ENCODE measurements at places on chromosomes 6 and 20.

- no peak for DNase-seq
These were observed 77.0 kb downstream of the ATXN1 start for GRCh38 chr6:16684195-16684689.

- DNase-seq: no peak
These were observed 927.4 kb downstream of the KIF16B start for GRCh38 chr20:15645816-15646215.

- no peak for DNase-seq
These were observed 59.4 kb upstream of the SCP2D1 start for GRCh38 chr20:18754030-18754652.

DNA sequence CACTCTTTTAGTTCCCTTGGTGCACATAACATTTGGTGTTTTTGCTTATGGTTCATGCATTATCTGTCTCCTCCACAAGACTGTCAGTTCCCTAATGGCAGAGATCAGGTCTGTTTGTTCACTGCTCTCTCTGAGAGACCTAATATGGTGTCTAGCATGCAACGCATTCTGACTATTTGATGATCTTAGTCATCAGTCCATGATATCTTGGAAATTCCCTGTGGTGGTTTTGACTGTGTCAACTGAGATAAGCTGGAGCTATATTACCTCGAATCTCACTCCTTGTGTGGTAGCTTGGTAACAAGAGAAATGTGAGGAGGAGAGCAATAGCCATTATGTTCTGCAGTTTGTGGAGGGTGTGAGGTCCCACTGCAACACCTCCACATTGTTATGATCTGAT, 229.8 kb downstream of the FRK start:
- DNase-seq: no peak

- DNase-seq: no peak
These were observed 57.1 kb downstream of the KIZ start for GRCh38 chr20:21182832-21183563.

- peak; percentile 26 for DNase-seq
These were observed at the start of gene SIRPA for GRCh38 chr20:1894951-1895673. Gene SIRPA (plus strand): TSS chr20:1895407. CDS start chr20:1895448, 41 bp downstream.

- DNase-seq: no peak
These were observed 69.5 kb downstream of the AHI1 start for GRCh38 chr6:135428078-135428477.

DNA sequence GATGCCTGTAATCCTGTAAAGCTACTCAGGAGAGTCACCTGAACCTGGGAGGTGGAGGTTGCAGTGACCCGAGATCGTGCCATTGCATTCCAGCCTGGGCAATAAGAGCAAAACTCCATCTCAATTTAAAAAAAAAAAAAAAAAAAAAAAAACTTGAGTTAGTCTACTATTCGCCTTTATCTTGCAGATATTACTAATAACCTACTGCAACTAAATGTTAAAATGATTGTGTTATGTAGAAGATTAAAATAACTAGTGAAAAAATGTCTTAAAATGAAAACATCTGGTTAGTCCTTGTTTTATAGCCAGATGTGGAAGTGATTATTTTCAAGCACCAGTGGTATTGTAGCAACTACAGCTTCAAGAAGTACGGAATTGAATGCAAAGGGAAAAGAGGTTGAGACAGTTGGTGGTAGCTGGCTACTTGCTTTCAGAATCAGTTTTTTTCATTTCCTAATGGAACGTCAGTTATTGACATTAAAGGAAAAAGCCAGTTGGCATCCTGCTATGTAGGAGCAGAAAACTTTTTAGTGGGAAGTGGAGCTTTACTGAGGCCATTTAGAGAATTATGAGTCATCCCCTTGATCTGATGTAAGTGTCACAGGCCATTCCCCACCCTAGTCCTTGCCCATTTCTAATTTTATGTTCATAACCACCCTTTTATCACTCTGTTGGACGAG, 43.8 kb upstream of the DYNLRB1 start:
- DNase-seq: no peak

DNA sequence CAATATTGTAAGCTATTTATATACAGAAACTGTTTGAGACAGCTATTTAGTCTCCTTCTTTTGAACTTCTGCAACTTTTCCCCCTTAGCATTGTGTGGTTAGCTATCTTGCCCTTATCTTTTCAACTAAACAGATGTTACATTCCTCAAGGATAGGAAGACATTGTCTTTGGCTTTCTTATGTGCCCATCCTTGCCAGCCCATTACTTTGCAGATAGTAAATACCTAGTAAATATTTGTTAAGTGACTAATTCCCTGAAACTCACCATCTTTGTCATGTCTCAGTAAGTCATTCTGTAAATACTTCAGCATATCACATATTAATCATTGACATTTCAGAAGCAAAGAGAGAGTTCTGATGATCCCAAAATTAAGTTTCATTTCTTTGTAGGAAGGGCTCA, 69.1 kb upstream of the FLRT3 start:
- no peak for DNase-seq

DNA sequence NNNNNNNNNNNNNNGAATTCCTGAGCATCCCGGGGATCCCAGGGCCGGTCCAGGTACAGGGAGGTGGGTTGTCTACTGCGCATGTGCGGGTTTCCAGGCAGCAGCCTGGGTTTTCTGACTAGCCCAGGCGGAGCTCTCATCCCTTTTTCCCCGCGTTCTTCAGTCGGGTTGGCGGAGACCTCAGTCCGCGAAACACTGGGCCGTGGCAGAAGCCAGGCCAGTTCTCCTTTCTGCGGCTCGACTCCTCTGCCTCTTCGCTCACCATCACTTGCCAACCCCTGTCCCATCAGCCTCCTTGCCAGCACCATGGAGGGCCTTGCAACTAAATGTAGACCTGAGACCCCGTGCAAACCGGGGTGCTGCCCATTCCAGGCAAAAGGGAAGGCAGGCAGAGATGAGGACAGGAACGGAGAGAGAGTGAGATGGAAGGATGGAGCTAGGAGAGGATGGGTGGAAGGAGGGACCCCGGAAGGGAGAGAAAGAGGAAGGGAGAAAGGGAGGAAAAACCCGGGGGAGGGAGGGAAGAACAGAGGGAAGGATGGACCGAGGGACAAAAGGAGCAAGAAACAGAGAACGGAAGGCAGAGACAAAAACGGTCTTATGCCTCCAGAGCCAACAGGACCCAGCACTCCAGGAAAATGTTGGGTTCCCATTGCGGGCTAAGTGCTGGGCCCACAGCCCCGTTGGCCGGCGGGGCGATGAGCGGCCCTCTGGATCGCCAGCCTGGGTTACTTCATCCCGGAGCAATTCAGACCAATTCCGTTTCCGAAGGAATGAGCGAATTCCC, 445.4 kb upstream of the DEFB115 start:
- peak; percentile 29 for DNase-seq

DNA sequence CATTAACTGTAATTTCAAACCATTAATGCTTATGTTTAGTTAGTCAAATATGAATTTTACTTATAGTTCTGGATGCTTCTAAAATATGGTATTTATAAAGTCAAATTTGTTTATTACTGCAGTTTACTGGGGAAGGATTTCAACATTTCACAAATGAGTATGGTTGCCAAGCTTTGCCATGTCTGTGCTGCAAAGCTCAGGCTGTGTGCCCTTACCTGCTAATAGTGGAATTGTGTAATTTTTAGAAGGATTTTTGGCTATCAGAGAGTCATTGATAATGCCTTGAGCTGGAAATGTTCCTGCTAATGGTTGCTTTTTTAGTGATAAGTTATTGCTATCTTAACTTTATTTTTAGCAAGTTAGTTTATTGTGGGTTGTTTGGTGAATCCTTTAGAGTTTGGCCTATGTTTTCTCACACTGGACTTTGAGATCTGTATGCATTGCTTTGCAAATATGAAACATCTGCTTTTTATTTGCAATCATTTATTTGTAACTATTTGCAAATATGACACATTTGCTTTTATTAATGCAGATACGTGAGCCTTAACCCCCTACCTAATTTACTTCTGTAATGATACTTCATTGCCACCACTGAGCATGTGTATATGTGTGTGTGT, 105.8 kb downstream of the CD109 start:
- no peak for DNase-seq

DNA sequence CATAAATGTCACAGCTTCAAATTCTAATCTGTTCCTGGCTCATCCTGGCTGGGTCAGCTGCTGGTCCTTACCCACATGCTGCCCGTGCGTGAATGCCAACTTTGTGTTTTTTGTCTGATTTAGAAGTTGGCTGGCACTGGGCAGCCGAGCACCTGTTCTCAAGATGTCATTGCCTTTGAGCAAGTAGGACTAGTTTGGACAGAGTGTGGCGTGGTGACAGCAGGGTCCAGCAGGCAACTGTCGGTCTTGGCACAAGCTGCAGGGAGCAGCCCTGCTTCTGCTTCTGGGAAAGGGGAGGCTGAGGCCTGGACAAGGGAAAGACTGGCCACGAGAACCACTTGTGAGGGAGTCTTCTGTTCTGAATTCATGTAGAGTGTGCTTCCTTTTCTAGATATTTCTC, 26.4 kb upstream of the ADRM1 start:
- DNase-seq: no peak

DNA sequence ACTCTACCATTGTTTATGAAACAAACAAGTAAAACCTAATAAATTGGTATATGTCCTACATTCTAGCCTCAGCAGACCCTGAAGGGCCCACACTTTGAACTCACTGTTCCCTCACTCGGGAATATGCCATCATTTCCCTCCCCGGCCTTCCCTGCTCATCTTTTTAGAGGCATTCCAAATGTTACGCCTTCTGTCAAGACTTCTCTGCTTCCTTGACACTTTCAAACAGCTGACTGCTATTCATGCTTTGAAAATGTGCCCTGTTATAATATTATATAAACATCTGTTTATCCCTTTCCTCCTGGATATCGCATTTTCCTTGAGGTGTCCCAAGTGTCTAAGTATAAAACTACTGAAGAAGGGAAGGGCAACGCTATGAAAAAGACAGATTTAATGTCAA, 249.5 kb upstream of the THEMIS start:
- no peak for DNase-seq

- no peak for DNase-seq
These were observed 93.9 kb downstream of the PSMG4 start for GRCh38 chr6:3352678-3353077.

- peak; percentile 27 for DNase-seq
These were observed 909 bp downstream of the DNAAF9 start for GRCh38 chr20:3406481-3407039.

GRCh38 chr6:98094696-98095095, 739.7 kb upstream of the POU3F2 start:
- no peak for DNase-seq

GRCh38 chr20:38192323-38192885, 27.3 kb upstream of the TGM2 start:
- no peak for DNase-seq

DNA sequence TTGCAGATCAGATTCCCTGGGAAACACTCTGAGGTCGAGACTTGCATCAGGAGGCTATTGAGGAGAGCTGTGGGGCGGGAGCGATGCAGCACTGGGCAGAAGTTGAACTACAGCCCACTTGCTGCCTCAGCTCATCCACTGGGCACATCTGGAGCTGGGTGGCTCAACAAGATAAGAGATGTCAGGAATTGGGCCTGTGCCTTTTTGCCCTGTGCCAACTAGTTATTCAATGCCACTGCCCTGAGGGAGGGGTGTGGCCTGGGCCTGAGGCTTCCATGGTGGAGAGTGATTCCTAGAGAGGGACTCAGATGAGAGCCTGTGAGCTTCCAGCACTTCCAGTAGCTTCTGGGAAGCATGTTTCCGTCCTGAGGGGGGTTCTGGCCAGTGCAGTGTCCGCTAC, 32.7 kb downstream of the BRPF3 start:
- no peak for DNase-seq

DNA sequence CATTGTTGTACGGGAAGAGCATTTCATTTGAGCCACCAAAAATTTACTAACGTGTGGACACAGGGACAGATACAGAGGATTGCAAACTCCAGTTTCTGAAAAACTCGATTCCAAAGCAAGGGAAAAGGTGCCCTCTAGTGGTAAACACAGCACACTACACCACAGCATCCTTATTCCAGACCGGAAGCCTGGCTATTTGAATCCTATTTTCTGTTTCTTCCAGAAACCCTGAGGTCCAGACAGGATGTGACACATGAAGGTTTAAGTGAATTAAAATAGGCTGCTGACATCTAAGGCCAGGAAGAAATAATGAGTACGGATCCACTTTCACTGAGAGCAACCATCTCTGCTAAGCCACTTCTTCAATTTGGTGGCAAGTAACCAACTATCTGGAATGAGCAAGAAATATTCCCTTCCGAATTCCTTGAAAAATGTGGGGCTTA, 31.8 kb upstream of the GMPR start:
- DNase-seq: peak; percentile 55

GRCh38 chr20:8523684-8524083, 391.6 kb downstream of the PLCB1 start:
- DNase-seq: no peak

DNA sequence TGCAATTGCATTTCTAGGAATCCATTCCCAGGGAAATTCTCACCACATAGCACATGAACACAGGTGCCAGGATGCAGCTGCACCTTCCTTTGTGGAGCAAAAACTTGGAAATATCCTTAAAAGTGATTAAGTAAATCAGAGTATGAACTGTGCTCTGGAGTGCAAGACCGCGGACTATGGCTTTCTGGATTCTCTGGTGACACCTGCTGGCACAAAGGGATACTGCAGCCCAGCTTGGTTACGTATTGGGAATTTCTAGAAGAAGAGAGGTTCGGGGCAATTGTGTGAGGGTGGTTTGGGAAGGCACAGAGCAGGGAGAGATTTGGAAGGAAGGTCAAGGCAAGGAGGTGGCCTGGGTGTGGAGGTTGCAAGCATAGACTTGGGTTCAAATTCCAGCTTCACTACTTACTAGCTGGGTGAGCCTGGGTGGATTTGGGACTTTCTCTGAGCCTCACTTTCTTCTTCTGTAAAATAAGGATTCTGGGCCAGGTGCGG, 15.9 kb upstream of the PEDS1 start:
- peak; percentile 88 for DNase-seq

DNA sequence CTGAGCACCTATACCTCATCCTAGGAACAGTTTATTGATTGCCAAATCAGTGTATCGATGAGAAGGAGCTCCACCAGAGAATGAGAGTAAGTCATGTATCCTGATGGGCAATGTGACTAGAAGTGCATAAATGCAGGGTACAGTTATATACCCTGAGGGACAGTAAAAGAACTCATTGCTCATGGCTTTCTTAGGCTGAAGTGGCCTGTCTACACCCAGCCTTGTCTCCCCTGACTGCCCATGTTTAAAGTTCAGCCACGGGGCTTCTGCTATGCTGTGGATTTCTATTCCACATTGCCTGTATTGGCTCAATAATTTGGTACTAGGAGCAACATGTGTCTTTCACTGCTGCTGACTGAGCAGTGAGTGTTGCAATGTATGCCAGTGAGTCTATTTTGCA, 400.4 kb upstream of the IMPG1 start:
- no peak for DNase-seq

DNA sequence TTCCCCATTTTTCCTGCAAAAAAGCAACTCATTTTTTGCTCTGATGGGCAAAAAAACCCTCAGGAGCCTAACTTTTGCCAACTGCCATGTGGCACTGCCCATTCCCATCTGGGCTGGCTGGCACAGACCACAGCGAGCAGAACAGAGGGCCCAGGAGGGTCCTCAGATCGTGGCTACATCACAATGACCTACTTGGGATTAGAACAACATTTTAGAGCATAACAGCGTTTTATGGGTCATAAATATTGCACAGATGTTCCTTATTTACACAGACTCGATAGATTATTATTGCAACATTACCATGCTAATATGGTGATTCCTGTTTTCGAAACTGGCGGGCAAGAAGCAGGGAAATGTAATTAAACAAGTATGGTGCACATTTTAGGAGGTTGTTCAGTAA, 28.0 kb downstream of the PTPRT start:
- no peak for DNase-seq

- DNase-seq: no peak
These were observed 859.7 kb downstream of the EPHA7 start for GRCh38 chr6:92559611-92560010.

All from activated CD4-positive, alpha-beta T cell treated with anti-CD3 and anti-CD28 coated beads for 36 hours (primary cell).